ENCODE measurements at places on chromosomes 3 and 15.

GRCh38 chr3:81760215-81760614 lies 1.2 kb downstream of the GBE1 start:
- no peak for DNase-seq

GRCh38 chr15:72341361-72341760 lies 21.4 kb upstream of the CELF6 start:
- DNase-seq, result no peak

- DNase-seq, result no peak
These were observed 976 bp downstream of the ATP2B2 start for GRCh38 chr3:10504171-10505049.

GRCh38 chr15:38242055-38242454 lies 10.6 kb upstream of the SPRED1 start:
- no peak for DNase-seq

GRCh38 chr3:24199775-24200247 lies 254.7 kb downstream of the NR1D2 start:
- no peak for DNase-seq

DNA sequence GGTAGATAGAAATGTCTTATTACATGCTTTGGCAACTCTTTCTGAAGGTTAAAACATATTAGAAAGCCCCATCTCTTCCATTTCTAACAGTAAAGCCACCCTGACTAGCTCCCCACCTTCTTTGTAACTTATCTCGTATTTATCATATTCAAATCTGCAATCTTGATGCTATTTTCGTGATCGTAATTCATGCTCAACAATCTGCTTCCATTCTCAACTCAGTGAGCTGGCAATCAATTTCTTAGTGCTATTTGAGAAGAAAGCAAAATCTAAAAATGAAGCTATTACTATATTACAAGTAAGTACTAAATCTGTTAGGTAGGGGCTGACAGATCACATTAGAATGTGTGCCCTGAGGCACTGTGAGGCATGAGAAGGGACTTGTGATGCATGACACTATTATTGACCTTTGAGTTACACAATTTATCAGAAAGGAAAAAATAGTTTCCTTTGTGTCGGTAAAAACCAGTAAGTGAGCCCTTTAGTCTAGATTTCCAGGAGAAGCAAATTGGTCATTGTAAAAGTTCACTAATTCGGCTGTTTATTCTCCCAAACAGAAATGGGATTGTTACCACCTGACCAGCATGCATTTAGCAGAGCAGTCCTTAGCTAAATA lies 379.7 kb upstream of the CNTN6 start:
- no peak for DNase-seq

DNA sequence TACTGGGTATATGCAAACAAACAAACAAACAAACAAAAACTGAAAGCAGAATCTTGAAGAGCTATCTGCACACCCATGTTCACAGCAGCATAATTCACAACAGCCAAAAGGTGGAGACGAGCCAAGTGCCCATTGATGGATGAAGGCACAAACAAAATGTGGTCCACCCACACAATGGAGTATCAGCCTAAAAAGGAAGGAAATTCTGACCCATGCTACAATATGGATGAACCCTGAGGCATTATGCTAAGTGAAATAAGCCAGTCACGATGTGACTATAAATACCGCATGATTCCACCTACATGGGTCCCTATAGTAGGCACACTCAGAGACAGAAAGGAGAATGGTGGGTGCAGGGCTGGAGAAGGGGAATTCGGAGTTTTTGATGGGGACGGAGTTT lies 24.1 kb downstream of the XPC start:
- no peak for DNase-seq

- no peak for DNase-seq
These were observed 6.6 kb upstream of the TPRG1 start for GRCh38 chr3:189165092-189165612.

- no peak for DNase-seq
These were observed 566.7 kb upstream of the ZNF717 start for GRCh38 chr3:76352051-76352450.

DNA sequence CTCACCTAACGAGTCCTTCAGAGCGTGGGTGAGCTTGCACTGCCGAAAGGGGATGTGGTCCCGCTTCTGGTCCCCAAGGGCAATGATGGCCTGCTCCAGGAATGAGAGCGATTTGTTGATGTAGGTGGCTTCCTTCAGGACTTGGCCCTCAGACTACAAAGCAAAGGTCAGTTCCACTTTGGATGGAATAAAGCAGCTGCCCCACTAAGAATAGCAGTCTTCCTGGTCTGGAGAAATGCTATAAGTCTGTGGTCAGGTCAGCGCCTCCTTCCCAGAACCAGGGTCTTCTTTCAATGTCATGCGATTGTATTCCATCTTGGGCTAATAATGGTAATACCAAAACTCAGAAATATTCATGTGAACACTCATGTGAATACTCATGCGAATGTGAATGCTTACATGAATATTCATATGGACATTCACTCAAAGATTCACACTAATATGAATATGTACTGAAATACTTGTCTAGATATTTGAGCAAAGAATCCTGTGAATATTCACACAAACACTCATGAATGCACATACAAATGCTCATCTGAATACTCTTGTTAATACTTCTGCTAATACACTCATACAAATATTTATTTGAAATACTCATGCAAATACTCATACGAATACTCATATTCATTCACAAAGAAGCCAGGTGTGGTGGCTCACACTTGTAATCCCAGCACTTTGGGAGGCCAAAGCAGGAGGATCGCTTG lies 16.7 kb downstream of the KIF9 start:
- DNase-seq, result no peak

DNA sequence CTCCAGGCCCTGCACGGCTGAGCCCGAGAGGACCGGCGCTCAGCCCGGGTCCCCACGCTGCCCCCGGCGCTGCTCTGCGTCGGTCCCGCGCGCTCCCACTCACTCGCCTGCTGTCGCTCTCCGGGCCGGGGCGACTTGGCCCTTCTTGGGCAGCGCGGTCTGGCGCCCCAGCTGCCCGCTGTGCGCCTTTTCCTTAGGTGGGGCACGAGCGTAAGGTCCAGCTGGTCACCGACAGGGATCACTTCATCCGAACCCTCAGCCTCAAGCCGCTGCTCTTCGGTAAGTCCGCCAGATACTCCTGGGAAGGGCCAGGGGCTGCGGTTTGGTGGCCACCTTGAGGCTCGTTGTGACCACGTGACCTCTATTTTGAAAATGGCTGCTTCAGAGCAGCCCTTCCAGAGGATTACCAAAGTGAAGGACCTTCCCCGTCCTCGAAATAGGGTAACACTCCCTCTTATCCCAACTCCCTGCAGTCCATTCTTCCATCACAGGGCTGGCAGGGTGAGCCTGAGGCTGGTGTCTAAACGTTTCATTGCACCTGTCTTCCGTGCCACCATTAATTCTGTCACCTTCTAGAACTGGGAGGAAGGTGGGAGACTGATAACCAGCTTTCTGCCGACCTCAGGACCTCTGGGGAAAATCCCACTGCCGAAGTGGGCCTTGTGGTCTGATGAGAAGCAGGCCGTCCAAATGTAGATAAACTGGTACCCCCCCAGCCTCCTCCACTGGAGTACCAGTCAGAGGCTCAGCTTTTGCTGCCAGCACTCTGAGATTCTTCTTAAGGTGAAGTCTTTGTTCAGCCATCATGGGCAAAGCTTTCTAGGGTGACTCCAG lies 812 bp downstream of the P4HTM start:
- DNase-seq, result peak; percentile 3

GRCh38 chr3:134476306-134476705 lies 9.5 kb downstream of the ANAPC13 start:
- DNase-seq, result no peak

DNA sequence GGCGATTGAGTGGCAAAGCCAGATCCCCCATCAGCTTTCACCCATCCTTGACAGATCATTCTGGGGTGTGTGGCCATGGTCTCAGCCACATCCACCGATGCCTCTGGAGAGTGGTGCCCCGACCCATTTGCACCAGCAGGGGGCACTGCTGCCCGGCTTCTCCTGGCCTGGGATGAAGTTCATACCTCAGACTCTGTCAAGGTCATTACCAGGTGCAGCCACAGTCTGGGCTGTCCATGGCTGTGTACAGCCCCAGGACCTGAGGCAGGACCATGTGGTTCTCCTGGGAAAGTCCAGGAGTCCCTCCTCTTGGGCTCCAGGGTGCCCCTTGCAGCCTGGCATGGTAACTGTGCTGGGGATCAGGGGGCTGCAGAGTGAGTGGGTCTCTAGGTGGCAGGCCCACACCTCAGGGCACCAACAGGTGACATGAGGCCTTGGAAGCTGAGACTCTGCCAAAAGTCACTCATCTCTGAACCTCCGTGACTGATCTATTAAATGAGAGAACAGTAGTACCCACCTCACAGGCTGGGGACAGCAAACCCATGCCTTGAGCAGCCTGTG lies 67.2 kb downstream of the CACNA2D2 start:
- DNase-seq, result no peak

DNA sequence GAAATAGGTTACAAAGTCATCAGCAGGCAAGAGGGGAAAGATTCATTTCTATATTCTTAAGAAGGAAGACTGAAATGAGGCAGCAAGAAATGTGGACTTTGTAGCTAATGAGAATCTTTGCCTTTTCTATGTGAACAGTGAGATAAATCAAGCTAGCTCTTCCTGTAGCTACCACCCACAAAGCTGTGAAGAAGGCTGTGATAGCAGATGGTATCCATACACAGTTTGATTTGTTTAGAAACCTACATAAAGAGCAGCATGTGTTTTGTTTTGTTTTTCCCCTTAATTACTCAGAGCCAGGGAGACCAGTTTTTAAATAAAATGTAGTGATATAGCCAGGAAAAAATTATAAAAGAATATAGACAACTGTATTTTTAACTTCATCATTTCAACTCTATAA lies 45.5 kb downstream of the TEX9 start:
- DNase-seq, result no peak

GRCh38 chr3:82587174-82587573 lies 825.7 kb upstream of the GBE1 start:
- DNase-seq, result no peak

DNA sequence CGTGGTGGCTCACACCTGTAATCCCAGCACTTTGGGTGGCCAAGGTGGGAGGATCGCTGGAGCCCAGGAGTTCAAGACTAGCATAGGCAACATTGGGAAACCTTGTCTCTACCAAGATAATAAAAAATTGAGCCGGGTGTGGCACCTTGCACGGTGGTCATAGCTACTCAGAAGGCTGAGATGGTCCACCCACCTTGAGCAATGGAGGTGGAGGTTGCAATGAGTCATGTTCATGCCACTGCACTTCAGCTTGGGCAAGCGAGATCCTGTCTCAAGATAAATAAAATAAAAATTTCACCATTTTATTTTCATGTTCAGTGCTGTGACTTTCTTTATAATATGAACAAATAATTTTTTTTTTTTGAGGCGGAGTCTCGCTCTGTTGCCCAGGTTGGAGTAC lies 12.5 kb downstream of the MAPK6 start:
- no peak for DNase-seq

- DNase-seq, result no peak
These were observed 53.5 kb downstream of the WWTR1 start for GRCh38 chr3:149604125-149604875.

DNA sequence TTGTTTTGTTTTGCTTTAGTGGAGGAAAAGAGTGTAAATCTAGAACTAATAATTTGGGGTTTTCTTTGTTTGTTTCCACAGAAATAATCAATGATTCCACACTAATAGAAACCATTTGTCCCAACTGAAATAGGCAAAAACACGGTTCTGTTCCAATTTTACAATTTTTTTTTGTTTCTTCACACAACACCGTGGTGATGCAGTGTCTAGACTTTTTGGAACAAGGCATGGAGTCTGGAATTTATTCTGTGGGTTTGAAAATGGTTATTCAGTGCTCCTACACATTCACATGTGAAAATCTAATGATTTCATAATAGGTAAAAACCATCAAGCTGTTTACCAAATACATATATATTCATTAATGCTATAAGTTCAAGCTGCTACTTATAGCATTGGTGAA lies 629.0 kb upstream of the TGFBR2 start:
- no peak for DNase-seq

DNA sequence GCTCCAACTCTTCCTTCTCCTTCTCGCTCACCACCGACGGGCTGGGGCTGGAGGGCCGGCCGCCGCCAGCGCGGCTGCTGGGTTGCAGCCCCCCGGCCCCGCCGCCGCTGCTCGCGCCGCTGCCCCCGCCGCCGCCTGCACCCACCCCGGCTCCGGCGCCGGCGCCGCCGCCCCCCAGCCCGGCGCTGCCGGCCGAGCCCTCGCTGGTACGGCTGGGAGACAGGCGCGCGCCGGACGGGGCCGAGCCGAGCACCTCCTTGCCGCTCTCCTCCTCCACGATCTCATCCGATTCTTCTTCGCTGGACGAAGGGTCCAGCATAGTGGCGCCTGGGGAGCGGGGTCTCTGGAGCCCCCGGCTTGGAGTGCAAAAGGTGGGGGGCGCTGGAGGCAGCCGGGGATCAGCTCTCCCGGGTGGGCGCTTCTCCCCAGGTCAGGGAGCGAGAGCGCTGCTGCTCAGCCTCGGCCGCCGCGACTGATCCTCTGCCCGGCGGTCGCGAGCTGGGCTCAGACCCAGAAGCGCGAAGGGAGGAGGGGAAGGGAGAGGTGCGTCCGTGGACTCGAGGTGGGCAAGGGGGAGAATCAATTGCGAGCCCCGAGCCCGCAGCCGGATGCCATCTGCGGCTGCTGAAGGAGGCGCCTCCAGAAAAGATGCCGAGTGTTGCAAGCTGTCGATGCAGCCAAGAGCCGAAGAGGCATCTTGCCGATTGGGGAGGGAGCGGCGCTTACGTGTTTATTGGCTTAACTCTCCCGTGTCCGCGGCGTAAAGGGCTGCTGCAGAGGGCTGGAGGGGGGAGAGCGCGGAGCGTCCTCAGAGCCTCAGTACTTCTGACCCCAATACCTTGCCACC lies at the start of gene CADPS:
CADPS (minus strand) TSS at position 706 of the 847 bp plus-strand sequence; CDS start at position 319, 387 bp downstream.
- DNase-seq, result peak; percentile 44

DNA sequence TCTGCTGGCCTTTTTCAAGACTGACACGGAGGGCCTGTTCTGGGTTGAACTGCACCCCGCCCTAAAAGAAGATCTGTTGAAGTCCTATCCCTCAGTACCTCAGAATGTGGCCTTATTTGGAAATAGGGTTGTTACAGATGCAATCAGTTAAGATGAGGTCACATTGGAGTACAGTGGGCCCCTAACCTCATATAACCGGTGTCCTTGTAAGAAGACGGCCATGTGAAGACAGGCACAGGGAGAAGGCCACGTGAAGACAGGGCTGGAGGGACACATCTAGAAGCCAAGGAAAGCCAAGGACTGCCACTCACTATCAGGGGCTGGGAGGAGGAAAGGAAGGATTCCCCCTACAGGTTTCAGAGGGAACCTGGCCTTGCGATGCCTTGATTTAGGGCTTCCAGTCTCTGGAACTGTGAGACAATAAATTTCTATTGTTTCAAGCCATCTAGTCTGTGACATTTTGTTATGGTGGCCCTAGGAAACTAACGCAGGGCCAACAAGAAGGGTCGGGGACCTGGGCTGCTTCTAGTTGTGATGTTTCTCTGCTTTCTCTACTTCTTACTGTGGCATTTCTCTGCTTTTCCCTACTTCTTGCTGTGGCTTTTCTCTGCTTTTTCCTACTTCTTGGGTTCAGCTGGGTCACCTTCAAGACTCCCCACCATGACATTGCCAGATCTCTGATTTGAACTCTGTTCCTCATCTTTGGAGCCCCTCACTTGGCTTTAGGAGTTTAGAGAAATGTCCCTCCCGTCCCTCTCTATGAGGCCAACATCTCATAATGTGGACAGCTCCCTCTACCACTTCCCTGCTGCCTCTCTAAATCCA lies 4.8 kb upstream of the CCDC174 start:
- DNase-seq, result no peak
